Naive thymus-derived CD8-positive, alpha-beta T cell (primary cell): ENCODE measurements at places on chromosomes 12 and 14. TPM values are rescaled to one million over a fixed set of nuclear protein-coding genes. Genes with fewer than 3 reads are reported as not detected.

GRCh38 chr12:95874452-95874851, 15.7 kb downstream of the SNRPF start:
- no peak for DNase-seq
- H3K4me1 ChIP-seq: peaks cover 2% of the 10 kb centered on the region
- H3K27ac ChIP-seq: no peak overlapping the region
- H3K27me3 ChIP-seq: no peaks in the 10 kb centered on the region
- H3K36me3 ChIP-seq: peaks cover 7% of the 10 kb centered on the region

DNA sequence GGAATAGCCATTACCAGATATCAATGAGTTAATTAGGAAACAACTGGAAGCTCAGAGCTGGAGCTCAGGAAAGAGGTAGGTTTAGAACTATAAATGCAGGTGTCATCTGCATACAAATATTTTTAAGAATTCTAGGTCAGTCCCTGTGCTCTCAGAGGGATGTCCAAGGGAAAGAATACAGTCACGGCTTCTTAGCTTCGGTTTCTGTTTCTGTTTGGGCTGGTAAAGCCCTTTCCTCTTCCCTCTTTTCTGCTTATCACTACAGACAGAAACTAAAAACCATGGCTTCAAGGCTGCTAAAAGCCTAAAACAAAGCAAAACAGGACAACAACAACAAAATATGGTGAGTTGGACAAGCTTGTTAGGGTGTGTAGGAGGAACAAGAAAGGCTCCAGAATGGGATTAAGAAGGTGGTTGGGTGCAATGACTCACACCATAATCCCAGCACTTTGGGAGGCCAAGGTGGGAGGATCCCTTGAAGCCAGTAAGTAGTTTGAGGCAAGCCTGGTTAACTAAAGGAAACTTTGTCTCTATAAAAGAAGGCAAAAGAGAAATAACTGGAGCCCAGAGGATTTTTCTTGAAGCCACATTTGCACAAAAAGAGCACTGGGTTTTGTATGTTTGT, 113.0 kb downstream of the SEC23A start:
- no peak for DNase-seq
- no peaks in the 10 kb centered on the region for H3K36me3 ChIP-seq
- H3K27me3 ChIP-seq: peaks cover 17% of the 10 kb centered on the region
- H3K4me3 ChIP-seq: no peak overlapping the region
- H3K4me1 ChIP-seq: peaks cover 12% of the 10 kb centered on the region
- H3K27ac ChIP-seq: no peak overlapping the region

DNA sequence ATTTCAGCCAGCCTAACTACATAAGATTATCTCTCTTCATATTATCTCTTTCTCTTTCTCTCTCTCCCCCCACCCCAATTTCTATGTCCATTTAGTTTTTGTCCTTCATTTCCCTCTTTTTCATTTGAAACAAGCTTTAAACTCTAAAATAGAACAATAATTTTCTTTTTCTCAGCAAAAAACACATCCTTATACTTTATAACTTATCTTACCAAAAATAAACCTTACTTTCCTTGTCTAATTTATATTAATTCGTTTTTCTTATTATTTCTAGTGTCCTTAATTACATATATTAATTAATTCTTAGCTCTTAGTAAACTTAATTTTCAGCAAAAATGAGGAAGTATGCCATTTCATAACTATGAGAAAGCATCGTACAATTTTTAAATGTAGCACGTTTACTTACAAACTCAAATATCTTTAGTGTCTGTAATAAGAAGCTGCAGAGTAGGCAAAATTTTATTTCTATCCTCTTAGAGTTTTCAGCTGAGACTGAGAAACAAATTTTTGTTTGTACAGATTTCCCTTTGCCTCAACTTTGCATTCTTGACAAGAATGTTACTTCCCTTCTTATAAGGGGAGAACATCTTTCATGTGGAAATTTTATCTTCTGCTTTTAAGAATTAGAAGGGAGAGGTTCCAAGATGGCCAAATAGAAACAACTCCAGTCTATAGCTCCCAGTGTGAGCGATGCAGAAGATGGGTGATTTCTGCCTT, 65.1 kb upstream of the ST8SIA1 start:
- H3K27me3 ChIP-seq: peaks cover 7% of the 10 kb centered on the region
- no peak for DNase-seq
- no peaks in the 10 kb centered on the region for H3K36me3 ChIP-seq
- H3K27ac ChIP-seq: no peak overlapping the region
- no peak overlapping the region for H3K4me3 ChIP-seq

DNA sequence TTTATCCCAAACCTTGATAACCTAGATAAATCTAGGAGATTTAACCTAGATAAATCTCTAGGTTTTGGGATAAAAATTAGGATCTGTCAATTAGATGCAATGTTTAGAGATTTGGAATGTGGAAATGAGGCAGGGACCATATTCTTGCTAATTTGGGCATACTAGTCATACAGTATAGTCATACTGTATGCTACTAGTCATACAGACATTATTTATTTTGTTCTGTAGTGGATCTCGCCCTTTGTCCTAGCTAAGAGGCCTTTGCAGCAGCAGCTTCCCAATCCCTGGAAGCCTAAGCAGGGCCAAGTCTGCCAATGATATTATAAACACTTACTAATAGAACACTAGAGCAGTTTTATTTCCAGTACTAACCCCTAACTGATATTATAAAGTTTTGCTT, 136.4 kb downstream of the CEP128 start:
- peaks cover 28% of the 10 kb centered on the region for H3K36me3 ChIP-seq
- no peak overlapping the region for H3K4me3 ChIP-seq
- H3K27ac ChIP-seq: no peak overlapping the region
- no peaks in the 10 kb centered on the region for H3K4me1 ChIP-seq

Gene PAWR
- 8.1 TPM for total RNA-seq

Gene PLCZ1
- not detected for total RNA-seq

GRCh38 chr12:121443193-121443870, 43.4 kb downstream of the RNF34 start:
- peak; percentile 57 for DNase-seq
- H3K27me3 ChIP-seq: no peaks in the 10 kb centered on the region
- H3K4me3 ChIP-seq: no peak overlapping the region
- H3K4me1 ChIP-seq: peaks cover 2% of the 10 kb centered on the region
- peaks cover 10% of the 10 kb centered on the region for H3K36me3 ChIP-seq
- peak overlapping the region; percentile 53 for H3K27ac ChIP-seq

- H3K4me3 ChIP-seq: no peak overlapping the region
- peaks cover 24% of the 10 kb centered on the region for H3K4me1 ChIP-seq
- no peaks in the 10 kb centered on the region for H3K27me3 ChIP-seq
- no peak for DNase-seq
- H3K36me3 ChIP-seq: peaks cover 40% of the 10 kb centered on the region
Measured at GRCh38 chr12:116093915-116094314, 183.6 kb downstream of the MED13L start.

DNA sequence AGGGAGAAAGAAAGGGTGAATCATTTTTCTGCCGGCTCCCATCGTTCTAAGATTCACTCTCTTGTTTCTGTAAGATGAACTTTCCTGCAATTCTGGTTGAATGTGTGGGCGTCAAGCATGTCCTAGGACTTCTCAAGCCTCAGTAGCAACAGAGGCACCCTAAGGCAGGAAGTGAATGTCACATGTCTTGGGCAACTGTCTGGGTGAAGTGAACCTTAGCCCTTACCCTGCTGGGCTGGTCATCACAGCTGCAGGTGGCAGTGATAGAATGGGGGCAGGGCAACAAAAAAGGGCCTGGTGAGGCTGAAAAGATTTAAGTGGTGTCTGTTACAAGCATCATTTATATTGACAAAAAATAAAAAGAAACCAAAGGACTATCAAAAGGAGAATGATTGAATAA, 45.9 kb upstream of the CAND1 start:
- no peaks in the 10 kb centered on the region for H3K27me3 ChIP-seq
- H3K36me3 ChIP-seq: peaks cover 4% of the 10 kb centered on the region
- no peaks in the 10 kb centered on the region for H3K4me1 ChIP-seq
- no peak for DNase-seq
- no peak overlapping the region for H3K4me3 ChIP-seq

- no peaks in the 10 kb centered on the region for H3K36me3 ChIP-seq
- H3K27me3 ChIP-seq: peaks cover 4% of the 10 kb centered on the region
- H3K27ac ChIP-seq: no peak overlapping the region
Measured at GRCh38 chr12:115394496-115395220, 710.7 kb upstream of the TBX3 start.

Gene RASSF8
- not detected for total RNA-seq

Gene IKZF4
- 5.2 TPM for total RNA-seq

Gene SLC41A2
- total RNA-seq: 2.8 TPM

DNA sequence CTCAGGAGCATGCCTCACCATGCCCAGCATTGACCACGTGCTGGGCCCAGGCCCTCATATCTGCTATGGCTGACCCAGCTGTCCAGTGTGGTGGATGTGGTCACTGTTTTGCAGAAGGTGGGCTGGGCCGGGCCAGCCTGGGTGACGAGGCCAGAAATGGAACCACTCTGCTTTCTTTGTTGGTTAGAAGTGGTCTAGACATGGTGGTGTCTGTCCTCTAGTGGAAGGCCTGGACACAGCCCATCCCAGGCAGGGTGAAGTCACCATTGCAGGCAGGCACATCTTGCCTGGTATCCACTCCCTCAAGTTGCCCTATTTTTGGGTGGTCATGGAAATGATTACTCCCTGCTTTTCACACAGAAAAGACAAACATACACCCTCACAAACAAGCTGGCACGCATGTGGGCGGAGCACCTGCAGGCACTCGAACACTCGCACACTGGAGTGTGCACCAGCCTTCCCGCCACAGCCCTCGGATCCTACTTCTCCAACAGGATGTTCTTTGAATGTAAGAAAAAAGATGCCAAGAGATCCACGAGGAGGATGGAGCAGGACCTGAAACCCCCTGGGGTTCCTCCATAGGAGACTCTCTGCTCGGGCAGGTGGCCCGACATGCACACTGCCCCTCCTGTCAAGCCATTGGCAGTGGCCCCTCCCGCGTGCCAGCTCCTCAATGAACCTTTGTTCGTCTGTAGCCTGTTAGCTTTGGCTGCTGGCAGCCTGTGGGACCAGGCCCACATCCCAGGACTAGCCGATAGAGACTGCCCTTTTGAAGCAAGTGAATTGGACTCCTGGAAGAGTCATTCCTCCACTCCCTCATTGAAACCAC, 38.4 kb downstream of the MLXIP start:
- DNase-seq: no peak
- no peaks in the 10 kb centered on the region for H3K27me3 ChIP-seq
- peaks cover 32% of the 10 kb centered on the region for H3K4me1 ChIP-seq
- no peak overlapping the region for H3K4me3 ChIP-seq

GRCh38 chr12:89450907-89451306, 73.7 kb downstream of the GALNT4 start:
- H3K27me3 ChIP-seq: no peaks in the 10 kb centered on the region
- no peak overlapping the region for H3K27ac ChIP-seq
- no peak for DNase-seq

Gene RPL10L
- total RNA-seq: not detected
